ENCODE measurements at places on chromosomes 4 and X. TPM values are rescaled to one million over a fixed set of nuclear protein-coding genes. Genes with fewer than 3 reads are reported as not detected.
A peak's percentile ranks its signal among the peaks of the same experiment; 100 is the strongest.

GRCh38 chrX:78092296-78092695 is 11.8 kb upstream of the PGK1 start:
- no peak overlapping the region for H3K4me3 ChIP-seq
- DNase-seq: no peak

GRCh38 chr4:16021804-16022560 is 59.0 kb upstream of the FGFBP2 start:
- H3K36me3 ChIP-seq: no peaks in the 10 kb centered on the region
- no peak for DNase-seq
- no peaks in the 10 kb centered on the region for H3K27me3 ChIP-seq
- no peak overlapping the region for H3K27ac ChIP-seq

DNA sequence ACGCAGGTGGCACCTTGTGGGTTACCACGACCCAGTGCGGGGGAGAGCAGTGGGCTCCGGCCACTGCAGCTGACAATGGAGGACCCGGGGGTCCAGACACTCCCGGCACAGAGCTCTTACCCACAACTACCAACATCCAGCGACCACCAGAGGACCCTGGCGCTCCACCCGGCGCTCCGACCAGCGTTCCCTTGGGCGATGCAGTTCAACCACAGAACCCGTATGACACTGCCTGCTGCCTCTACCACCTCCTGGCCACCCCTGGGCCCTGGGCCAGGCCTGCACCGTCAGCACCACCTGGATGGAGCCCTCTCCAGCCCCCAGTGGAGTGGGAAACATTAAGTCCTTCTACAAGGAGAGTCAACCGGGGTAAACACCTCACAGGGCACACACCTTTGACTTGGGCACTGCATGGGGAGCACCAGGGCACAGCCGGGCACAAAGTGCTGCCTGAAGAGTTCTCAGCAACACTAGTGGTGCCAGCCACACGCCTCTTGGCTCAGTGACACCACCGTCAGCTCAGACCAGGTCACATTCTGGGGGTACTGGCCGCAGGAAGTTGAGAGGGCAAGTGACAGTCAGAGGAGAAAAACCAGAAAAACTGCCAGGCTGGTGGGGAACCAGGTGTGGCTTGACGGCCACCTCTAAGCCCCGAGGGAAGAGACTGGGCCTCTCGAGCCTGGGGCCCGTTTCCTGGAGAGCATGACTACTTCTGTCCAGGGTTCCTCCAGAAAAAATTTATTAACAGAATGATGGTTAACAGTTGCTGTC is 2.6 kb downstream of the CTBP1 start:
- DNase-seq: peak; percentile 89
- H3K36me3 ChIP-seq: peaks cover 2% of the 10 kb centered on the region
- no peaks in the 10 kb centered on the region for H3K27me3 ChIP-seq
- H3K27ac ChIP-seq: peak overlapping the region; percentile 92
- no peak overlapping the region for H3K4me3 ChIP-seq

DNA sequence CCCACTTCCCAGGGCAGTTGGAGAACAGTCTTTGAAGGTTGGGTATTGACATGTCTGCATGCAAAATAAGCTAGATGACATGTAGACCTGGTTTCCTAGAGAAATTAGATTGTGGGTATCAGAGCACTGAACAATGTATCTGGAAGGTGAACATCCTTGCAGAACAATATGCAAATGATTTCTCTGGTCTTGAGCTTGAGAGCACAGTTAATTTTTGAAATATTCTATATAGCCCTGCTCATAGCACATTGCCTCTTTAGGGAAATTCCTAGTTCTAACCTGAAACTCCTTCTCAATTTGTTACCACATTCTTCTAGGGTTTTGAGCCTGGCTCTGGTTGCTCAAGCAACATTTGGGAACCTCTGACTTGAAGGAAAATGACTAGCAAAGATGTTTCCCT is 41.6 kb upstream of the LAS1L start:
- no peak overlapping the region for H3K27ac ChIP-seq
- H3K36me3 ChIP-seq: no peaks in the 10 kb centered on the region
- H3K4me3 ChIP-seq: no peak overlapping the region
- DNase-seq: no peak

Gene LDB2
- total RNA-seq: 50.7 TPM
